ENCODE measurements at places on chromosomes 13 and 19. TPM values are rescaled to one million over a fixed set of nuclear protein-coding genes. Genes with fewer than 3 reads are reported as not detected.
A peak's percentile ranks its signal among the peaks of the same experiment; 100 is the strongest.

The NLRP4 gene
- total RNA-seq = not detected

The GRK1 gene
- total RNA-seq = 0.14 TPM

- peaks cover 19% of the 10 kb centered on the region for H3K4me1 ChIP-seq
- peak overlapping the region; percentile 84 for H3K4me3 ChIP-seq
- H3K36me3 ChIP-seq = no peaks in the 10 kb centered on the region
- no peak for DNase-seq
These were observed 121.0 kb downstream of the MRPL57 start for GRCh38 chr13:21297447-21297846.

- DNase-seq = no peak
- H3K27ac ChIP-seq = no peak overlapping the region
- no peaks in the 10 kb centered on the region for H3K36me3 ChIP-seq
- no peak overlapping the region for H3K4me3 ChIP-seq
These were observed 184.8 kb downstream of the TEX29 start for GRCh38 chr13:111505175-111505777.

GRCh38 chr13:44425041-44425814 is 51.6 kb downstream of the SERP2 start:
- H3K27ac ChIP-seq = no peak overlapping the region
- no peaks in the 10 kb centered on the region for H3K4me1 ChIP-seq
- H3K4me3 ChIP-seq = no peak overlapping the region
- H3K27me3 ChIP-seq = peaks cover 23% of the 10 kb centered on the region

DNA sequence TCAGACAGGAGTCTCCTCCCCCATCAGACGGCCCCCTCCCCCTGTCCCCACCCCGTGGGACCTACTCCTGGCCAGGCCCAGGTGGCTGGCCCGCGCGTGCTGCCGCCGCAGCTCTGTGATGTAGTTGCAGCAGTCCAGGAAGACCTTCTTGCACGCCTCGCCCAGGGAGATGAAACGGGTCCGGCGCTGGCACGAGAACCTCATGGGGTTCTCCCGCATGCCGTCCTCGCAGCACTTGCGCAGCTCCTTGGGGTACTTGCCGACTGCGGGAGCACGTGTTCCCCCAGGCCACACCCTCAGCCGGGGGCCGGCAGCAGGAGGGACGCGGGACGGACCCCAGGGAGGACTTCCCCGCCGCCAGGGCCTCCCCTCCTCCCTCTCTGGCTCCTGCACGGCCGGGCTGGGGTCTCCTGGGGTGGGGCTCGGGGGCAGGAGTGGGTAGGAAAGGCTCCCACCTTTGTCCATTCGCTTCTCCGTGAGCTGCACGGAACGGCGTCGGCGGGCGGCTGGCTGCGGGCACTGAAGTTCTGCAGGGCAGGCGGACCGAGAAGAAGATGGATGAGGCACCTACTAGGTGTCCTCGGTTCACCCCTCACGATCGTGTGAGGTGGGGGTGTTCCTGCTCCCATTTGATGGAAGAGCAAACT is 13.3 kb downstream of the C3 start:
- H3K4me1 ChIP-seq = peaks cover 7% of the 10 kb centered on the region
- no peak overlapping the region for H3K4me3 ChIP-seq
- peaks cover 10% of the 10 kb centered on the region for H3K27me3 ChIP-seq
- no peak overlapping the region for H3K27ac ChIP-seq
- no peak for DNase-seq

DNA sequence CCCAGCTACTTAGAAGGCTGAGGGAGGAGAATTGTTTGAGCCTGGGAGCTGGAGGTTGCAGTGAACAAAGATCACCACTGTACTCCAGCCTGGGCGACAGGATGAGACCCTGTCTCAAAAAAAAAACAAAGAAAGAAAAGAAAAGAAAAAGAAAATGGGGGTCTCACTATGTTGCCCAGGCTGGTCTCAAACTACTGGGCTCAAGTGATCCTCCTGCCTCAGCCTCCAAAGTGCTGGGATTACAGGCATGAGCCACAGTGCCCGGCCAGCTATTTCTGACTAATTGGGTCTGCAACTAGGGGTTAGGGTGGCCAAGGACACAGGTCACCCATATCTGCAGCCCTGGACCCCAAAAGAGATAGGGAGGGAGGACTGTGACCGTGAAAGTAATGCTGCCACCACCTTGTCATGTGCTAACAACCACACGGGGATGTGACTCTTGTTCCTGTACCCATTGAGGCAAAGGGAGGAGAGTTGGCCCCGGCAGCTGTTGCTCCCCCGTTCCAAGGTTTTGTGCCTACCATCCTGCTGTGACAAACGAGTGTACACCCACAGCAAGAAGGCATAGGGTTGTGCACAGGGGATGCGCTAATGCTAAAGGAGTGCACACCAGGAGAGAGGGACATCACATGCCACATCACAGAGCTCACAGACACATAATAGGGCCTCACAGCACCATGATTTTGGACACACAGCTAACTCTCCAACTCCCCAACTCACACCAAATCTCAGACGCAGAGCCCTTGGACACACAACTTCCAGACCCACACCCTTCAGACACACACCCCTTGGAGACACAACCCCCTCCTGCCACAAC is 619 bp downstream of the MEF2B start:
- peaks cover 16% of the 10 kb centered on the region for H3K4me1 ChIP-seq
- H3K36me3 ChIP-seq = no peaks in the 10 kb centered on the region
- peak overlapping the region; percentile 23 for H3K4me3 ChIP-seq
- no peak overlapping the region for H3K27ac ChIP-seq
- no peak for DNase-seq

GRCh38 chr13:87884884-87885283 is 213.7 kb downstream of the SLITRK5 start:
- H3K27ac ChIP-seq = no peak overlapping the region
- no peaks in the 10 kb centered on the region for H3K36me3 ChIP-seq
- H3K27me3 ChIP-seq = peaks cover 2% of the 10 kb centered on the region
- DNase-seq = no peak
- H3K4me3 ChIP-seq = no peak overlapping the region

DNA sequence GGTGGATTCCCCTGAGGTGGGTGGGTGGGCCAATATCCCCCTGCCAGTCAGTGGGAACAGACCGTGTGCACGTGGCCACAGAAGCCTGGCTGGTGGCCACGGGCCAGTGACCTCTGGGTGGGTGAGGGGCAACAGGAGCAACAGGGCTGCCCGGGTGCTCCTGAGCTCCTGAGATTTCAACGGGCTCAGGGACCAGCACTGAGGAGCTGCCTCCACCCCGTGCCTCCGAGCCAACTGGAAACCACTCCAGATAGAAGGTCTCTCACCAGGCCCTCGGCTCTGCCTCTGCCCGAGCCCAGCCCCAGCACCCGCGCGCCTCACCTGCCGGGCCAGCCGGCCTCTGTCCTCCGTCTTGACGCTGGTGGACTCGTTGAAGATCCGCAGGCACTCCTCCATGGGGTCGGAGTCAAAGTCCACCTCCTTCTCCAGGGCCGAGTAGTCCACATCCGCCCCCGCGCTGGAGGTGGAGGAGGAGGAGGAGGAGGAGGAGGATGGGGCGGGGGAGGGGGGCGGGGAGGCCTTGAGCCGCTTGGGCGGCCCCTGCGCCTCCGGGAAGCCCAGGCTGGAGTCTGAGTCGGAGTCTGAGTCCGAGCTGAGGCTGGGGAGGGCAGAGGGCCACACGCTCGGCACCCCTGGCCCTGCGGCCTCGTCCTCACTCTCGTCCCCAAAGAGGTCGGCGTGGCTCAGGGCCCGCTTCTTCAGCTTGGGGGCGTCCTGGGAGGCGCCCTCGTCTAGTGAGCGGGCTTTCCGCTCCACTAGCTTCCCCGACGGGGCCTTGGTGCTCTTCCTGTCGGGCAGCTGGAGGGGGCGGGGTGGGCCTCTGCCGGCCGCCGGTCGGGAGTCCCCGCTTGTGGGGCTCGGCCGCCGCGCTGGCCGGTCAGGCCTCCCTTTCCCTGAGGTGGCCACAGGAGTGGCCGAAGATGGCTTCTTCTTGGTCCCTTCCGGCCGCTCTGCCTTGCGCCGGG is 14.8 kb upstream of the ATP8B3 start:
- no peak for DNase-seq
- no peak overlapping the region for H3K4me3 ChIP-seq
- no peaks in the 10 kb centered on the region for H3K4me1 ChIP-seq
- H3K27me3 ChIP-seq = no peaks in the 10 kb centered on the region

DNA sequence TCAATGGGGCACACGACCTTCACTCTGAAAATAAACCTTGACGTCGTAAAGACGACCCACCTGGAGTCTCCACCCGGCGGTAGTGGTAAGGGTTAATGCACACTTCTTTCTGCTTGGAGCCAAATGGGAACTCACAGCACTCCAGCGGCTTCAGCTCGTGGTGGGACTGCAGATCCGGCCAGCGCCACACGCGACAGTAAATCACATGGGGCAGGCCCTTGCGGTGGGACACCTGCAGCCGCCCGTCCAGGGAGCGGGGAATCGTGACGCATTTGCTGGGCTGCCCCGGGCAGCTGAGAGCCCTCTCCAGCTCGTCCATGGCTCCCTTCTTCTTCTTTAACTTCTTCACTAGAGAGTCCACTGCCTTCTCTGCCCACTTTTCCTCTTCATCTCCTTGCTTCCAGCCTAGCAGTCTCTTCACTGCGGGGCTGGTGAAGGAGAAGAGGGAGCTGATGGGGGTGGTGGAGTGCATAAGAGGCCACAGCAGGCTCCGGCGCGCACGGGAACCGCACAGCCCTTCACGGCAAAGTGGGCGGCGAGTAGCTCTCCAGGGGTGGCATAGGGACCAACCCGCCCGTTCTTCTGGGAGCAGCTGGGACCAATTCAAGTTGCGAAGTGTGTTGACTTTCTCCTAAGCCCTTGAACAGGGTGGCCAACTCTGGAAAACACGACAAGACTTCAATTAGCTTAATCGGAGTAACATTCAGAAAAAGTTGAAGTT is 40.7 kb downstream of the SMAD9 start:
- peaks cover 25% of the 10 kb centered on the region for H3K27me3 ChIP-seq
- no peak overlapping the region for H3K4me3 ChIP-seq
- DNase-seq = no peak
- no peak overlapping the region for H3K27ac ChIP-seq
- no peaks in the 10 kb centered on the region for H3K36me3 ChIP-seq

All from natural killer cell treated with Interleukin-12 subunit alpha and Interleukin-12 subunit beta and Interleukin-15 and Interleukin-18, amount 100 ng/mL, for 72 hours (primary cell).